Psoas muscle (tissue), 8 donors: ENCODE measurements at places on chromosomes 2 and 18. TPM values are rescaled to one million over a fixed set of nuclear protein-coding genes. Genes with fewer than 3 reads are reported as not detected.

BCS1L gene
- total RNA-seq = 24.3 TPM

PTPN2 gene
- 21.9 TPM for total RNA-seq

MTCL1 gene
- total RNA-seq = 4.5 TPM

LYG1 gene
- 0.39 TPM for total RNA-seq

ADD2 gene
- 1.8 TPM for total RNA-seq

LRP1B gene
- total RNA-seq = 1.5 TPM

HJURP gene
- not detected for total RNA-seq

SP140L gene
- 5.3 TPM for total RNA-seq
